ENCODE measurements at places on chromosomes 5 and 9.

GRCh38 chr5:36653044-36653705, 46.8 kb downstream of the SLC1A3 start:
- no peak for DNase-seq

DNA sequence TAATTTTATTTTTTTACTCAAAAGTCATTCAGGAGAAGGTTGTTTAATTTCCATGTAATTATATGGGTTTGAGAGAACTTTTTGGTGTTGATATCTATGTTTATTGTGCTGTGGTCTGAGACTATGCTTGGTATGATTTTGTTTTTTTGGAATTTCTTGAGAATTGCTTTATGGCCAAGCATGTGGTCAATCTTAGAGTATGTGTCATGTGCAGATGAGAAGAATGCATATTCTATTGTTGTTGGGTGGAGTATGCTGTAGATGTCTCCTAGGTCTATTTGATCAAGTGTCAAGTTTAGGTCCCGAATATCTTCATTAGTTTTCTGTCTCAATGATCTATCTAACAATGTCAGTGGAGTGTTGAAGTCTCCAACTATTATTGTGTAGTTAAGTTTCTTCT, 134.9 kb downstream of the HMHB1 start:
- DNase-seq, result no peak

DNA sequence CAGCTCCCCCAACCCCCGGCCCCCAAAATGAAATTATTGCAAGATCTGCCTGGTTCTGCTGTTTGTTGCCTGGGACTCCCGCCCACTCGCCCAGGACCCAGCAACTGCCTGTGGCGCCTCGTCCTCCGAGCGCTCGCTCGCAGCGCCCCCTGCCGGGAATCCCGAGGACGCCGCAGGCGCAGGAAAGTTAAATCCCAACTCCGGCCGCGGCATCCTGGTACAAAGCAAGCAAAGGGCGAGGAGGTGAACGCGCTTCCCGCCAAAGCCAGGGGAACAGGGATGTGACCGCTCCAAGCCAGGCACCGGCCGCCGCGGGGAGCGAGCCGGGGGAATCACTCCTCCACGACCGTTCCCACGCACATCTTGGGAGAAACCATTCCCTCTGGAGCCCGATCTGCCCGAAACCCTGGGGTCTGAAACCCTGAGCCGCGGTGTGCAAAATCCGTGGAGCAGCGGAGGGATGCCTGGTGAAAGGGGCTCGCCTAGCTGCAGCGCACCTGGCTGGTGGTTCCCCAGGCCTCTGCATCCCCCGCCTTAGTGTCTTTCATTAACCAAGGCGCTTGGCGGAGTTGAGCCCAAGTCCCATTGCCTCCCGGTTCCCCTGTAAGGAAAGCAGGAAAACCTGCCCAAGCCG, 1.3 kb downstream of the SEMA5A start:
- no peak for DNase-seq

DNA sequence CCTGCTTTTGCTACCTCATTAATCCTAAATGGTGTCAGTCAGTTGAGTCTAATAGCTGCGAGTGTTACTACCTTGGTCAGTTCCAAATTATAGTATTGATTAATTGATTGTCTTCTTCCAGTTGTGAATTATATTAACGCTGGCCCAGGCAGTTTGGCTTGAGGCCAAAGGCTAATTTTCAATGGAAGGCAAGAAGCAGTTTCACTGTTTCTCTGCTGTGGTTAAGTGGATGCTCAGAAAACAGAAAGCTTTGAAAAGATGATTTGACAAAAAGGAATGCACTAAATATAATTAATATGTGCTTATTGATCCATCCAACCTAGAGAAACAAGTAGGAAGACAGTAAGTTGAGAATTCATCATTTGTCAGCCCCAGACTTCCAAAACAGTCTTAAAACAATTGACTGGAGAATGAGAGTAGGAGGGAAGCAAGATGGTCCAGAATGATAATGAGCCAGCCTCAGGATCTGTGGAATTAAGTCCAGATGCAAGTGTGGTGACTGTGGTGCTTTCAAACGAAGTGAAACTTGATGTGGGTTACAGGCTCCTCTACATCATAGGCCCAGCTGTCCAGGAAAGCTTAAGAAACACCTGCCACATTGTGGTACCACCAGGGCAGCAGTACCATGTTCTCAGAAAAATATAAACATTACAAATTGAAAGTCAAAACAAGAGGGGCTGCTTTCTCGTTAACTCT, 1371.0 kb upstream of the DMAC1 start:
- DNase-seq, result no peak

DNA sequence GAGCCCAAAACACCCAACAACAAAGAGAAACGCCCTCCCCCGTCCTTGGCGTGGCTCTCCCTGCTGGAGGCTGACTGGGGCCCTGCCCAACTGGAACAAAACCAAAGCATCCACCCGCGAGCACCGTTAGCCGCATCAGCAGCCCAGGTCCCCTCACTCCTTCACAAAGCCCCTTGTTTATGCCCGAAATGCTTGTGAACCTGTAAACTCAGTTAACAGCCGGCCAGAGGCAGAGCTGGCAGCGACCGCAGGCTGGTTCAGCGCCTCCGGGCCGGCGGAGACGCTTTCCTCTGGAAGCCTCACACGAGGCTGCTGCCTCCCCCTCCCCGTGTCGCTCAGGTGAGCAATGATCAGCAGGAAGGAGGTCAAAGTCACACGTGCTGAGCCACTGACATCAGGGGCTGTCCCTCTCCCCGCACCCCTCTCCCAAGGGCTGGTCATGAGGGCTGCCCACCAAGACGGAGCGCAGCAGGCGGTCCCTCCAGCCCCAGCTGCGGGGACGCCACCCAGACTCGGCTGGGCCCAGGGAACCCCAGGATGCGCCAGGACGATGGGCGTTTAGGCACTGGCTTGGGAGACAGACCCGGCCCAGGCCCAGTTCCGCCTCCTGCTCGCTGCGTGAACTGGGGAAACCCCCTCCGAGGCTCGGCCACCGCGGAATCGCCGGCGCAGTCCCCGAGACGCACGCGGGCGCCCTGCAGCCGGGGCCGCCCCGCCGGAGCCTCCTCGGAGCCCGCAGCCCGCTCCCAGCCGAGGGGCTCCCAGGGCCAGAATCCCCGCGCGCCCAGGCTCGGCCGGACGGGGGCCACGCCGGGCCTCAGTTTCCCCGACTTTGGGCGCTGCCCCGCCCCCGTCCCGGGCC, 563 bp downstream of the SNAPC4 start:
- DNase-seq, result peak; percentile 24

DNA sequence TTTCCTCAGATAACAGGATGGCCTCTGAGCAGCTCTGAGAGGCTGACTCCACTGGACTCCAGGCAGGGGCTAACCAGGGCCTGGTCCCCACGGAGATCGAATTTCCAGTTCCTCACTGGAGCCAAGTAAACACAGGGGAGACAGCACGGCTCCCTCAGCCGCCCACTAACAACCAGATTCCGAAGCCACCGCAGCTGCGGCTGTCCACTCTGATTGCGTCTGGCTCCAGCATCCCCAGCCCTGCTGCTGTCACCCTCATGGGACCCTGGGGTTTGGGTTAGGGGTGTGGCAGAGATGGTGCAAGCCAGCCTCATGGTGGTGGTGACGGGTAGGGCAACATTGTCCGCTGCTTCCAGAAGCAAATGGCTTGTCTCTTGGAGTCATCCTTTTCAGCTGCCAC, 172.6 kb downstream of the RGS3 start:
- no peak for DNase-seq

- no peak for DNase-seq
These were observed 28.9 kb upstream of the CPLX2 start for GRCh38 chr5:175842506-175842905.

- DNase-seq, result no peak
These were observed 96.1 kb downstream of the NUDT12 start for GRCh38 chr5:103466495-103466894.

DNA sequence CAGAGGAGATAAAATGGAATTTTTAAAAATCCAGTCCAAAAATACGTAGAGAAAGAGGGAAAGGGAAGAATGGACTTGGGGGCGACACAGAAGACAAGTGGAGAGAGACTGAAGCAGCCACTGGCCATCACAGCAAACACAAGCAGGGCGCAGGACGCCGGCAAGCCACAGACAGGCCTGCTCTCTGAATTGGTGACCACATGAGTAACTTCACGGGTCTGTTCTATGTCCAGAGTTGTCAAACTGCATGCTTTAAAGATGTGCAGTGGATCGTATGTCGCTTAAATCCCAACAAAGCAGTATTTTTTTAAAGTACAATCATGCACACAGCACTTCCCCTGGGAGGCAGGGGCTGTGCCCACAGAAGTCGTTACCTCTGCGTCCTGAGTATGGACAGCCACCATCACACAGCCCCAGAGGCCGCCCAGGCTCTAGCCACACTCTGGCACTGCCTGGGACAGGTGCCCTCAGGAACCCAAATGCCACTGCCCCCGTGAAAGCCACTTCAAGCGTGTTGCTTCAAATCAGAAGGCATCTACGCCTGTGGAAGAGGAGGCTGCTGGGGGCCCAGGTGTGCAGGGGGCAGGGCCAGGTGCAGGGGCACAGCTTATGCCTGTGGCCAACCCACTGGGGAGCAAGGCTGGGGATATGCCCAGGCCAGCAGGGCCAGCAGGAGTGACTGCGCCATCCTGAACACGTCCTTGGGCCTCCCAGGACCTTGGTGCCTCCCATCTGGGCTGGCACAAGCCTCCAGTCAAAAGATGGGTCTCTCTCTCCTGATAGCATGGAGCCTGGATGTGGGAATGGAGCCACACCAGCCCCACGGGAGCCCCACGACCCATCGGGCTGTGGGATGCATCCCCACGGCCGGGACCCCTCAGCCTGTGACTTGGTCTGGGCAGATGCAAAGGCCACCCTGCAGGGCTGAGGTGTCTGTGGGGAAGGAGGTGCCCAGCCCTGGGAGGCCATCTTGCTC, 5.9 kb upstream of the LRRC14B start:
- no peak for DNase-seq

DNA sequence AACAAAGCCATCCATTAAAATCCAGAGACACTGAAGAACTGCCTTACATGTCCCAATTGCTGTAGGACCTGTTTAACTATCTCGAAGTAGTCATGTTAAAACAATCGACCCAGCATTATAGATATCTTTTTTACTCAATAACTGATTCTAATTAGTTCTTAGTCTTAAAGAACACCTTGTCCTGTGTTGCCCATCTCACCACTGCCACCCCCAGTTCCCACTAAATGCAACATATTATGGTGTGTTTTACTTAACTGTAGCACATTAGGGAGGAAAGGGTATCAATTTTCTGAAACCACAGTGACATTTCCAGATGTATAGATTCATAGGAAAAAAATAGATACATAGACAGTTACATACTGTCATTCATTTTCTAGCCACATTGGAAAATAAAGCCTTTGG, 221.2 kb downstream of the MEF2C start:
- DNase-seq, result no peak

GRCh38 chr9:136687721-136688223, 515 bp upstream of the AGPAT2 start:
- peak; percentile 66 for DNase-seq

GRCh38 chr9:34591248-34591916, 1.9 kb upstream of the CNTFR start:
- DNase-seq, result peak; percentile 86

DNA sequence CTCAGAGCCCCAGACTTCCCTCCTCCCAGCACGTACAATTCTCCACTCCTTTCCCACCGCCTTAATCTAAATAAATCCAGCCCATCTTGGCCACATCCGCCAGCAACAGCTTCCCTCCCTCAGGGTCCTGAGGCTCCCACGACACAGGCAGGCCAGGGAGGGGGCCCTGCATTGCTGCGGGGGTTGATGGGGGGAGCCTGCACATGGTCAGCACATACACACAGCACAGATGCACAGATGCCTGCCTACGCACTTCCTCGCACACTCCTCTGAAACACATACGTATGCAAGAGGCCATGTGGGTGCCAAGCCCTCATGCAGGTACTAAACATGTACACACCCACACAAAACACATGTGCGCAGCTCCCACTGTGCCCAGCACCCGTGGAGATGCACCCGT, 14.8 kb downstream of the PDGFRB start:
- no peak for DNase-seq

DNA sequence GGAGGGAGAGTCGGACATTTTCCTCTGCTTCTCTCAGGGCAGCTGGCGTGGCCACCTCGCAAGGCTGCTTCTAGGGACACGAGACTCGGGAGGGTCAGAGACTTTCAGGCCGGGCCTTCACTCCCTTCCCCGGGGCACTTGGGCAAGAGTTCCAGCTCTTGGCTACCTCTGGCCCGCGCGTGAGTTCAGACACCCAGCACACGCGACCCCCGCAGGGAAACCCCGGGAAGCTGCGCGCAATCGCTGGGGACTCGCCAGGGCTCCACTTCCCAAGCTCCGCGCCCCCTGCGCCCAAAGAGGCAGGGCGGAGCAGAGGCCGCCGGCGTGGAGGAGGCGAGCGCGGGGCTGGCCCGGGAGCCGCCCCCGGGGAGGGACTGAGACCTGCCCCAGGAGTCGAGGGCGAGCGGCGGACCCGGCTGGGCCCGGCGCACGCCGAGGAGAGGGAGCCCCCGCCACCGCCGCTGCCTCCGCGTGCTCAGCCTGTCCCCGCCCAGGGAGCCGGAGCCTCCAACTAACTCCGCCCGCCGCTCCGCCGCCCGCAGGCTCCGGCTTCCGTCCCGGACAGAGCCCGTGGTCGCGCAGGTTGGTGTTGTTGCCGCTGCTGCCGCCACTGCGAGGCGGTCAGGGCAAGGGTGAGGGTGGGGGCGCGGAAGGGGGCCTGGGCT, at the start of gene PAM:
TSS of gene PAM (plus strand) at position 539 of the 665 bp plus-strand sequence. CDS start 110,891 bp downstream, outside the sequence.
- peak; percentile 86 for DNase-seq

GRCh38 chr9:109171926-109172325, 4.9 kb upstream of the FRRS1L start:
- DNase-seq, result no peak

- DNase-seq, result no peak
These were observed 91.6 kb downstream of the ANKH start for GRCh38 chr5:14779975-14780374.

- no peak for DNase-seq
These were observed 213.2 kb downstream of the PCSK5 start for GRCh38 chr9:76103531-76104315.

GRCh38 chr9:80964374-80964773, 725.0 kb downstream of the TLE1 start:
- DNase-seq, result no peak

DNA sequence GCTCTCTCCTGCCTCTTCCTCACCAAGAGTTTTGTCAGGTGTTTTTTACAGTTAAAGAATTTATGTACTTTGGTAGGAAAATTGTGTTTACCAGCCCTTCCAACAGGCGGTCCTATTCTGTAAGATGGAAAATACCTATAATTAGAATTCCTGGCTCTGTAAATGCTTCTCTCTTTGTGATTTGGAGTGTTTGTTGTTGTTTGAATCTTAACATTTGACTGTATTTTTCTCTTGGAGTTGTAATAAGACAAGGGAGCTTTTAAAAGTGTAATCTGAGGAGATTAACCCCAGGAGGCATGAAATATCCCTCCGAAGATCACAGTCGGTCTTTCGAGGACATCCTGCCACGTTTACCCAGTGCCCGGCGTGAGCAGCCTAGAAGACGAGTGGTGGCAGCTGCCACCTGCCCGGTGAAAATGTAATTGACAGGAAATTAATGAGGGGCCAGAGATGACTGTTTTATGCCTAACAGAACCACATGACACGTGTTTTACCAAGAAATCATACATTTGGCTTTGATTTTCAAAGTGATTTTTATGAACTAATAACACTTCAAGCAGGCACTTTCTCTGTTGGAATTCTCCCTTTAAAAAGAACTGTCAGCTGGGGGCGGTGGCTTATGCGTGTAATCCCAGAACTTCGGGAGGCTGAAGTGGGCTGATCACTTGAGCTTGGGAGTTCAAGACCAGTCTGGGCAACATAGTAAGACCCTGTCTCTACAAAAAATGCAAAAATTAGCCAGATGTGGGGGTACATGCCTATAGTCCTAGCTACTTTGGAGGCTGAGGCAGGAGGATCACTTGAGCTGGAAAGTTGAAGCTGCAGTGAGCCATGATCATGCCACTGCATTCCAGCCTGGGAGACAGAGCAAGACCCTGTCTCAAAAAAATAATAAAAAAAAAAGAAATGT, 20.0 kb downstream of the ANKRD33B start:
- DNase-seq, result no peak

Data from stimulated activated effector memory CD8-positive, alpha-beta T cell treated with anti-CD3 and anti-CD28 coated beads, Interleukin-12 subunit alpha, Interleukin-12 subunit beta, amount 100 ng/mL, for 72 hours (primary cell).